ENCODE measurements at places on chromosomes 16 and 17. TPM values are rescaled to one million over a fixed set of nuclear protein-coding genes. Genes with fewer than 3 reads are reported as not detected.

- DNase-seq = no peak
Observed at GRCh38 chr16:6104428-6104827, 1006.8 kb upstream of the EEF2KMT start.

DNA sequence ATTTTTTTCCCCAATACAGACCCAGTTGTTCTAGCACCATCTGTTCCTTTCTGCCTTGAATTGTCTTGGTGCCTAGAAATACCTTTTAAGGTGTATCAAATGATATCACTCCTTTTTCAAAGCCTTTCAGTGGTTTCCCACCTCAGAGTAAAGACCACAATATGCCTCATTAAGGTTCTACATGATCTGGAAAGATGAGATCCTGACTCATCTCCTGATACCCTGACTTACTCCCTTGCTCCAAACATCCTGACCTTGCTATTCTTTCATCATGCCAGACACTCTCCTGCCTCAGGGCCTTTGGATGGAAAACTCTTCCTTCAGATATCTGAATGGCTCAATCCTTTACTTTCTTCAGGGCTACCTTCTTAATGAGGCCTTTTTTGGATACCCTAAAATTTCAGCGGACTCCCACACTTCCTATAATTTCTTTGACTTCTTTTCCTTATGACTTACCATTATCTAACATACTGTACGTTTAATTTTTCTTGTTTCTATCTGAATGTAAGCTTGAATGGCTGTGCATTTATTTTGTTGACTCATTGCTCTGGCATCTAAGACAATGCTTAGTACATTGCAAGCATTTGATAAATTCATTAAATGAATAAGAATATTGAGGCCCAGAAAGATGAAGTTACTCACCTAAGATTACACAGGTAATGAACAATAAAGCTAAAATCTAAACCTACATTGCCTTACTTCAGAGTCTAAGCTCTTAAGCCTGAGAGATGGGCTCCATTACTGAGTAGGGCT lies 19.2 kb downstream of the FLOT2 start:
- DNase-seq = no peak

GRCh38 chr16:48244863-48245195 lies 729 bp downstream of the LONP2 start:
- DNase-seq = no peak

The TBC1D16 gene
- 49.1 TPM for total RNA-seq

The C1QL1 gene
- 4.3 TPM for total RNA-seq
